ENCODE measurements at places on chromosomes 2 and 18.

DNA sequence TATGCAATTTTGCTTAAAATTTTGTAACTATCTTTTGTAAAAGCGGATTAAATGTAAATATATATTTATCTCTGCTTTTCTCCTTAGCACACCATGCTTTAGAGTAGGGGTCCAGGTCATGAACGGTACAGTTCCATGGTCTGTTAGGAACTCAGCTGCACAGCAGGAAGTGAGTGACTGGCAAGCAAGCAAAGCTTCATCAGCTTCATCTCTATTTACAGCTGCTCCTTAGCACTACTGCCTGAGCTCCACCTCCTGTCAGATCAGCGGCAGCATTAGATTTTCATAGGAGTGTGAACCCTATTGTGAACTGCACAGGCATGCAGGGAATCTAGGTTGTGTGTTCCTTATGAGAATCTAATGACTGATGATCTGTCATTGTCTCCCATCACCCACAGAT, 959.0 kb upstream of the SLC39A10 start:
- no peak for DNase-seq

- no peak for DNase-seq
Observed at GRCh38 chr2:238294046-238294392, 5.6 kb upstream of the PER2 start.

GRCh38 chr2:152637251-152637650, 80.0 kb downstream of the PRPF40A start:
- no peak for DNase-seq

DNA sequence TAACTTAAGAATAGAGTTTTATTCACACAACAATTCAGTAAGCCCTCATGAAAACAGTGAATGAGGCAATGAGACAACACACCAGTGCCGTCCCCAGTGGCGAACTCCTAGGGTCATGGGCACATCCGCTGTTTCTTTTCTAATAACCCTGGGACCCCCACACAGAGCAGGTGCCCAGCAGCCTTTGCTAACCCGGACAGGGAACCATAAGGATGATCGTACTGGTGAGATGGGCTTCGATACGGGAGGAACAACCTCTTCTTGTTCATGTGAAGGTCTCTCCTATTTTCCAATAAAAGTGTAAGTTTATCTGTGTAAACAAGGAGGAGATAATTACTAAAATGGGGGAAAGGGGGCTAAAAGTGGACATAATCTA, 97.4 kb upstream of the MGAT4A start:
- DNase-seq: no peak

GRCh38 chr2:42569883-42570282, 1.5 kb downstream of the MTA3 start:
- DNase-seq: no peak

DNA sequence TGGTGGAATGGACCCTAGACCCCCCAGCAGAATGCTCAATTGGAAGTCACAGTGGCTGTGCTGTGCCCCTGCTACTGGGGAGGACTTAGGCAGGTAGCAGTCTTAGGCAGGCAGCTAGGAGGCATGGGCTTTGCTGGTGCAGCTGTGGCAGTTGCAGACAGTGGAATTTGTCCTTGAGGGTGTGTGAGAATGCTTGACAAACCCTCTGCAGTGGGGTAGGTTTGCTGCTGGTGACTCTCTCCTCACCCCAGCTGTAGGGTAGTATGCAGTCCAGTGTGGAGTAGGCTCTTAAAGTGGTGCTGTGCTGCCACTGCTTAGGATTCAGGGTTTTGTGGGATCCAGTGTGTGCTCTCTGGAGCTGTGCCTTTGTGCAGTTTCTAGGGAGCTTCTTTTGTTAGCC, 61.3 kb downstream of the NUP35 start:
- no peak for DNase-seq

- no peak for DNase-seq
Observed at GRCh38 chr2:233811087-233811486, 33.0 kb downstream of the MROH2A start.

GRCh38 chr2:144937910-144938709, 418.2 kb upstream of the ZEB2 start:
- DNase-seq: no peak

DNA sequence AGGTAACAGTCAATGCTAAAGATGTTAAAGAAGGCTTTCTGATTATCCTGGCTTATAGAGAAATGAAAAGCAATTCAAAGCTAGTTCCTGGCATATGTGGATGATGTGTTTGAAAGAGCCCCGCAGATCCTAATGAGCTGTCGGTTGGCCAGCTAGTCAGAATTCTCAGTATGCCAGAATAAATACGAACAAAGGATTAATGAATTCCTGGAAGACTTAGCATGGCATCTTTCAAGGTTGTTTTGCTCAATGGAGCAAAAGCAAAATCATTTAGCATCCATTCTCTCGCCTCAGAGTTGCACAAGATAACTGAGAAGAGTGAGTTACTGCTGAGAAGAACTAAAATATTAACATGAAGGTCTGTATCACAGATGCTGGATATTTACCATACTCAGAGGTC, 307.6 kb downstream of the RIT2 start:
- DNase-seq: no peak

DNA sequence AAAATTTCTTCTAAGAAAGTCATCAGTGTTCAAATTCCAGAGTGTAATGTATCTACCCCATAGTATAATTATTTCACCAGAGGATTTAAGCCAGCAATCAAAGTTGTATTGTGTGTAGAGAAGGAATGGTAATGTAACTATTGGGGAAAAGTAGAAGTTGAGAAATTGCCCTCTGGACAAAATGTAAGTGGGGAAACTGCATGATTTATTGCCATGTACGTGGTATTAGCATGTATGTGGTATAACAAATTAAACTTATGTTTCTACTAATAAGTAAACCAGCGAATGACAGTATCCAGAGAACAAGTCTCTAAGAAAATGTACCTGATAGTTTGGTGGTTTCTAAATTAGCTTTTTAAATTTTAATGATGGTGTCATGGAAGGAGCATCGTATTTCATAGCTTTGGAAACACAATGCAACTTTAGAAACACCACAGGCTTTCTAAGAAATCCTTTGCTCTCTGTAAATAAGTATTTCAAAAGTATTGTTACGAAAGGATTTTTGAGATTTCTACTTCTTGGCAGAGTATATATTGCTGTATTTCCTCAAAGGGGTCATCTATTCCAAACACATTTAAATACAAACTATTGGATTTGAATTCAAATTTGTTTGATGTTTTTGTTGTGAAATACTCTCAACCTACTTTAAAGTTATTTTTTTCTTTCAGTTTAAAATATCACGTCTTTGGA, 1018.9 kb upstream of the ZEB2 start:
- DNase-seq: no peak

- DNase-seq: no peak
Observed at GRCh38 chr18:77346208-77346810, 96.7 kb downstream of the GALR1 start.

- DNase-seq: no peak
Observed at GRCh38 chr2:69017080-69017479, 4.1 kb downstream of the ANTXR1 start.

GRCh38 chr2:179525340-179525739, 260.7 kb upstream of the SESTD1 start:
- no peak for DNase-seq

GRCh38 chr2:235383272-235383843, 110.5 kb upstream of the AGAP1 start:
- no peak for DNase-seq

- DNase-seq: no peak
Observed at GRCh38 chr2:104405623-104406022, 448.3 kb upstream of the POU3F3 start.

- no peak for DNase-seq
Observed at GRCh38 chr2:62663920-62664795, 41.4 kb upstream of the EHBP1 start.

DNA sequence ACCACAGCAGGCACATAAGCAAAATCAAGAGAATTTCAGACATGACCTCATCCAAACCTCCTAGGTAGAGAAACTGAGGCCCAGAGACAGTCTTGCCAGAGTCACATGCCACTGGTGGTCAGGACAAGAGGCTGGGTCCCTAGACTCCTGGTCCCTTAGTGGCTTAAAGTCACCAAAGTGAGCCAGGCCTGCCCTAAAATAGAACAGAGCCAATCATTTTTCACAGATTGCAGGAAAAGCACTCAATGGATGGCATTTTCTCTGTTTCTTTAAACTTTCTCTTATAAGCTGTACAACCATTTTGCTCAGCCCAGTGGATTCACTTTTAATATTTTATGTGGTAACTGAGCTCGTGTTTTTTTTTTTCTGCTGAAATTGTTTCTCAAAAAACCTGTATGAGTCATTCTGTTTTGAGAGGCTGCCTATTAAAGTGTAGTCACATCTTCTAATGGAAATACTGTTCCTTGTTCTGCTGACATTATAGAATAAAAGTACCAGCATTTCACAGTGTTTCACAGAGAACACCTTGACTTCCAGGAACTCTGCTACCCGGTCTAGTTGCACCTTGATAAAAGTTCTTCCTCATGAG, 29.6 kb downstream of the STEAP3 start:
- DNase-seq: no peak

DNA sequence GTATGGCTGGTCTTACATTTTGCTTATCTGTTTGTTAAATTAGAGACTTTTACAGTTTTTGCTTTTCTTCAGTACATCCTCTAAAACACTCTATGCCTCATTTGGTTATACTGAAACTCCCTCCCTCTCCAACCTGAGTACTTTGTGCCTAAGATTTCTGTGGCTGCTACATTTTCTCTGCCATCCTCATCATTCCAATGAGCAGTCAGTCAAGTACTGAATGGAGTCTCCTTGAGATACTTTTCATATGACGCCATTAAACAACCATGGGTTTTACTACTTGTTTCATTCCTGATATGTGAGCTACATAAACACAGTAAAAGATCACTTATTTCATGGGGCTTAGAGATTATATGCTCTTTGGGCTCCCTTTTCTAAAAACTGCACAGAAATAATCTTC, 196.7 kb upstream of the EPC2 start:
- no peak for DNase-seq

DNA sequence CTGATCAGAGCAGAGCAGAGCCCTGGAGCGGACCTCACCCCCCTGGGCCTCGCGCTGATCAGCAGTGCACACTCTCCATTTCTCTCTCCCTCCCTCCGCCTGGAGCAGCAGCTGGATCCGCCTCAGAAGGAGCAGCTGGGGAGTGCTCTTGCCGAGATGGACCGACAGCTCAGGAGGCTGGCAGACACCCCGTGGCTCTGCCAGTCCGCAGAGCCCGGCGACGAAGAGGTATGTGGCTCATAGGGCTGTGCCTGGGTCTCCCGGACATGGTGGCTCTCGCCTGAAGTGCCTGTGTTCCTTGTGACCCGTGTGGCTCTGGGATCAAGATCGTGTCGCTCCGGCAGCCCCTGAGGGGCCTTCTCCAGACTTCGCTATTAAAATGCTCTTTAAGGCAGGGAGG, 102.5 kb downstream of the USP40 start:
- no peak for DNase-seq

GRCh38 chr18:76495435-76496193, 572 bp upstream of the ZNF516 start:
- peak; percentile 44 for DNase-seq

All from activated B cell treated with CpG ODN at 0.5 μM for 24 hours (primary cell).